Panc1 (cell line): ENCODE measurements at places on chromosomes 5 and 9. TPM values are rescaled to one million over a fixed set of nuclear protein-coding genes. Genes with fewer than 3 reads are reported as not detected.

GRCh38 chr5:97072696-97073095 lies 69.7 kb downstream of the LIX1 start:
- no peak for DNase-seq
- H3K4me1 ChIP-seq: no peaks in the 10 kb centered on the region
- no peak overlapping the region for H3K27ac ChIP-seq
- H3K27me3 ChIP-seq: no peaks in the 10 kb centered on the region

DNA sequence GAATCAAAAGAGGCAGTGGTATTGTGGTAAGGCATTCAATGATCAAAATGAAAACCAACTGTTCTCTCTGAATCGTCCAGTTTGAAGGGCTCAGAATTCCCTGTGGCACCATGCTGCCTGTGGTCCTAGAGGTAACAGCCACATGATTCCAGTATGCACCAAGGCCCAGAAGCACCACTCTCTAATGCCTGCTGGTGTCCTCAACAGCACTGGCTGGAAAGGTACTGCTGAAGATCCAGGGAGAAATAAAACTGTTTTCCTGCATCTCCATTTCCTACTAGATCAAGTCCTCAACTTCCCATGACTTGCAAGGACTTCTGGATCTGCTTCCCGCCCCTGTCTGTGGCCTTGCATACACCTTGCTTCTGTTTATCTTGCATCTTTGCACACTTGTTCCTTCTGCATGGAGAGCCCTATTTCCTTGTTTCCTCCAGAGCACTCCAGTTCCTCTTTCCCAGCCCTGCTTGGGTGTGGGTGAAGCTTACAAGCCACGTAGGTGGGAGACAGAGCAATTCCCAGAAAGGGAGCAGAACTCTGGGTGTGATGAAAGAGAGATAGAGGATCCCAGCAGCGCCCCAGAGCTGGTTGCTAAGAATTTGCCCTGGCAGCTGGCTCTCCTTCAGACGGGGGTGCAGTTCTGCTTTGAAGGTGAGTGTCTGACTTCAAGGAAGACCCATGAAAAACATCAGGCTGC lies 41.0 kb upstream of the EQTN start:
- H3K4me3 ChIP-seq: no peak overlapping the region
- no peak overlapping the region for H3K27ac ChIP-seq
- no peak for DNase-seq

GRCh38 chr9:4118666-4119065 lies 181.2 kb downstream of the GLIS3 start:
- no peak overlapping the region for H3K27ac ChIP-seq
- no peaks in the 10 kb centered on the region for H3K4me1 ChIP-seq
- no peak for DNase-seq
- H3K4me3 ChIP-seq: no peak overlapping the region
- no peaks in the 10 kb centered on the region for H3K27me3 ChIP-seq
- no peaks in the 10 kb centered on the region for H3K36me3 ChIP-seq

The ALDH1A1 gene
- total RNA-seq: 0.54 TPM

The PRRC2B gene
- total RNA-seq: 200 TPM
